ENCODE measurements at places on chromosomes 16 and 17.
A peak's percentile ranks its signal among the peaks of the same experiment; 100 is the strongest.

DNA sequence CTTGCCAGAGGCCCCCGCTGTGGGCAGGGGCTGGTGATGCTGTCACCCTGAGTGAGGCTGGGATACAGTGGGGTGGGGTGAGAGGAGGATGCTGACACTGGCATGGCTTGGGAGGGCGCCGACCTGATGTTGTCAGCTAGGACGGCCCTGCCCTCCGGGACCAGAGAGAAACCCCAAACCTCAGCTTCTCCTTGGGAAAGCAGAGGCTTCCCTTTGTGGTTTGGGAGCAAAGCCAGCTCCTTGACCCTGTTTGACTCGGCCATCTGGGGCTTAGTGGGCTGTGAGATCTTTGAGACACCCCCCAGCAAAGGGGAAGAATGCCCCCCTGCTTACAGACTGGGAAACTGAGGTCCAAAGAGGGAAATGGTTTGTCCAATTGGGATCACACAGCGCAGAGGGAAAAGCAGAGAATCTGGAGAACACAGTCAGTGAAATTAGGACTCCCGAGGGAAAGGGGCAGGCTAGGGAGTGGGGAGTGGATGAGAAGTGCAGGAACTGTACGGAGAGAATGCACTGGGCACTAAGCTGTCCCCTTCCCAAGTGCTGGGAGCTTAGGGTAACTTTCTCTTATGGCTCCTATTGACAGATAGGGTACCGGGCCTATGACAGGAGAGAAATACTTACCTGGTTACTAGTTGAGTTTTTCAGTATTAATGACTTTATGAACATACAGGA, 40.7 kb upstream of the DLX4 start:
- no peaks in the 10 kb centered on the region for H3K36me3 ChIP-seq
- H3K4me1 ChIP-seq: no peaks in the 10 kb centered on the region
- peaks cover 38% of the 10 kb centered on the region for H3K27me3 ChIP-seq
- no peak for DNase-seq
- H3K4me3 ChIP-seq: no peak overlapping the region

GRCh38 chr17:81710514-81711308, 1.4 kb upstream of the SLC25A10 start:
- no peak for DNase-seq
- no peak overlapping the region for H3K27ac ChIP-seq
- H3K4me1 ChIP-seq: peaks cover 25% of the 10 kb centered on the region
- no peaks in the 10 kb centered on the region for H3K27me3 ChIP-seq
- peak overlapping the region; percentile 75 for H3K4me3 ChIP-seq

DNA sequence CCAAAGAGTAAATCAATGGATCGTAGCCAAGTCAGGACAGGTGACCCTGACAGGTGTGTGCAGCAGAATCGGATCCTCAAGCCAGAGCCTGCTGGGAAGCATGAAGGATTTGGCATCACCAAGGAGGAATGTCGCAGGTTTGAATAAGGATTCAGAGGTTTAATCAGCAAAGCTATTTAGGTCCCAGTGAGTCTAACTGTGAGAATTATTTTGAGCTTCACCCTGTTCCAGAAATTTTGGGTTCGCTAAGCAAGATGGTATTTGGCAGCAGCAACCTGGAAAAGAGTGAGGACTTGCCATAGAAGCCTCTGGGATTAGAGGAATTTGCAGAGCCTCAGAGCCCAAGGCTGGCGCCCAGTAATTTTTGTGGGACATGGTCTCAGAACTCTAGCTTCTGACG, 173.0 kb downstream of the CCDC182 start:
- DNase-seq: no peak
- no peaks in the 10 kb centered on the region for H3K36me3 ChIP-seq
- no peak overlapping the region for H3K4me3 ChIP-seq
- no peaks in the 10 kb centered on the region for H3K27me3 ChIP-seq

DNA sequence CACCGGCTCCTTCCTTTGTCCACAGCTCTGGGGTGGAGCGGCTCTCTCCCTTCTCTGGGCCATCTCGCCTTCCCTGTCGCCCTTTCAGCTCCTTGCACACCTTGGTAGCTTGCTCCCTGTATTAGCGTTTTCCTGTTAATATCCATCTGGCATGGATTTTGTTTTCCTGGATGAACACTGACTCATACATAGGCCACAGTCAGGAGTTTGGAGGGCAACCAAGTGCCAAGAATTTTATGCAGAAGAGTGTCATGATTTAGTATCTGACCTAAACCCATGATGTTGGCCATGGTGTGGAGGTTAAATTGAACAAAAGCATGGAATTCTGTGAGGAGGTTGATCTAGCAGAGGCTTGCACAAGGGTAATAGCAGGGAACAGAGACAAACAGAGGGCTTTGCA, 180.9 kb downstream of the AIPL1 start:
- H3K4me3 ChIP-seq: no peak overlapping the region
- no peak for DNase-seq
- H3K27ac ChIP-seq: no peak overlapping the region
- H3K4me1 ChIP-seq: no peaks in the 10 kb centered on the region

- no peaks in the 10 kb centered on the region for H3K36me3 ChIP-seq
- no peak overlapping the region for H3K27ac ChIP-seq
- no peak overlapping the region for H3K4me3 ChIP-seq
- H3K4me1 ChIP-seq: no peaks in the 10 kb centered on the region
- no peaks in the 10 kb centered on the region for H3K27me3 ChIP-seq
- no peak for DNase-seq
Measured at GRCh38 chr16:78648517-78648916, 549.1 kb downstream of the WWOX start.

DNA sequence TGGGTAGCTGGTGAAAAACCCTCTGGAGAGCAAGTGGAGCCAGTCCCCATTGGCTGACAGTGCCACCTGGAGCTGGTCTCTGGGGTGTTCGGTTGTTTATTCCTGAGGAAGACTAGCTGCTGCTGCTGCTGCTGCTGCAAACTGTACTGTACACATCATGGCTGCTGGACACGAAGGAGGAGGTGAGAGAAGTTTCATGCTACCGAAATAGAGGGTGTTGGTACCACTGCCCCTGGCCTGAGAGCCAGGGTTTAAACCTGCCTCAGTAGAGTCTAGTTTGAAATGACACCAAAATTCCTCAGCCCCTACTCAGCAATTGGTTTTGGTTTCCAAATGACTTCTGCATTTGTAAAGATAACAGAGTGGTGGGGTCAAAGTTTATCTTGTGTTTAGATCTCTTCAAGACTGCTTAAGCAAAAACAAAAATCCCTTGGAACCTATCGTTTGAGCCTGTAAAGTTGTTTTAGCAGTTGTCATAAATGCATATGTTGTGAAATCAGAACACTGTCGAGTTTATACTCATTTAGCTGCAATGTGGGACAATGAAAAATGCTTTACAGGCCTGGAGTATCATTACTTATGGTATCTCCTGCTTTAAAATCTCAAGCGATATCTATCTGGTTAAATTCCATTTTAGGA, 40.8 kb downstream of the CYB5B start:
- DNase-seq: no peak
- H3K4me1 ChIP-seq: peaks cover 20% of the 10 kb centered on the region
- H3K36me3 ChIP-seq: peaks cover 16% of the 10 kb centered on the region
- no peak overlapping the region for H3K4me3 ChIP-seq
- no peak overlapping the region for H3K27ac ChIP-seq

- H3K36me3 ChIP-seq: no peaks in the 10 kb centered on the region
- H3K4me3 ChIP-seq: no peak overlapping the region
- H3K27ac ChIP-seq: no peak overlapping the region
- H3K27me3 ChIP-seq: no peaks in the 10 kb centered on the region
Measured at GRCh38 chr17:11554042-11554441, 44.2 kb upstream of the DNAH9 start.

- DNase-seq: no peak
- no peaks in the 10 kb centered on the region for H3K4me1 ChIP-seq
- H3K36me3 ChIP-seq: no peaks in the 10 kb centered on the region
- no peak overlapping the region for H3K4me3 ChIP-seq
- H3K27me3 ChIP-seq: no peaks in the 10 kb centered on the region
Measured at GRCh38 chr16:59067205-59067604, 333.1 kb upstream of the GOT2 start.

DNA sequence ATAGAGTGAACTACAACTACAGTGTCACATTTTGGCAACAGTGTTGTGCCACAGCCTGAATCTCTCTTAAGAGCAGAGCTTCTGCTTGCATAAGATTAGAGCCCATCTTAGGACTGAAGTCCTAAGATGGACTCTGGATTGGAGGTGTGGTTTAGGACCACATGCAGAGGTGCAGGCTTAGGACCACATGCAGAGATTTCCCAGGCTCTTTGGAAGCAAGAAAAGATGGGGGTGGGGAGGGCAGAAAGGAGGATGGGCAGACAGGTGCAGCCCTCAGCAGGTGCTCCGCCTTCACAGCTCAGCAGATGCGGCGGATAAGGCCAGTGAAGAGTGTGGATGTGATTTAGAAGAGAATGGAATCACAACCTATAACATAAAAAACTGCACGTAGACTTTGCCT, 128.7 kb downstream of the TANGO6 start:
- no peak for DNase-seq
- no peak overlapping the region for H3K27ac ChIP-seq
- no peaks in the 10 kb centered on the region for H3K4me1 ChIP-seq
- H3K36me3 ChIP-seq: peaks cover 16% of the 10 kb centered on the region

GRCh38 chr16:10907757-10908045, 30.7 kb downstream of the CIITA start:
- H3K27ac ChIP-seq: no peak overlapping the region
- H3K27me3 ChIP-seq: no peaks in the 10 kb centered on the region
- DNase-seq: no peak
- H3K4me3 ChIP-seq: no peak overlapping the region
- no peaks in the 10 kb centered on the region for H3K4me1 ChIP-seq
- peaks cover 49% of the 10 kb centered on the region for H3K36me3 ChIP-seq

DNA sequence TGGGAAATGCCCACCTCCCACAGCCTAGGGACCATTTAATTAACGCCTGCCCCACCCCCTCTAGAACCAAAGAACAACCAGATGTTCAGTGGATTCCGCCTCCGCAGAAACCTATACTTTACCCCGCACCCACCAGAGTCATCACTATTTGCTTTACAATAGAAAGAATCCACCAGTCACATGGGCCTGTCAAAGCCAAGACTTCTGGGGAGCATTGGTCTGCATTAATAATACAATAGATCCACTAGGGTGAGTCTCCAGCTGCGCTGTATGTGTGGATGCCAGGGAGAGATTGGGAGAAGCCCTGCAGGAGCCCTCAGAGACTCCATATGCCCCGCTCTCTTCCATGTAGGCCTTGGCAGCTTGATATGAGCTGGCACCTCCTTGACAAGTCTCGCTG, 31.3 kb downstream of the CLEC19A start:
- no peaks in the 10 kb centered on the region for H3K36me3 ChIP-seq
- no peak for DNase-seq
- H3K4me1 ChIP-seq: no peaks in the 10 kb centered on the region

DNA sequence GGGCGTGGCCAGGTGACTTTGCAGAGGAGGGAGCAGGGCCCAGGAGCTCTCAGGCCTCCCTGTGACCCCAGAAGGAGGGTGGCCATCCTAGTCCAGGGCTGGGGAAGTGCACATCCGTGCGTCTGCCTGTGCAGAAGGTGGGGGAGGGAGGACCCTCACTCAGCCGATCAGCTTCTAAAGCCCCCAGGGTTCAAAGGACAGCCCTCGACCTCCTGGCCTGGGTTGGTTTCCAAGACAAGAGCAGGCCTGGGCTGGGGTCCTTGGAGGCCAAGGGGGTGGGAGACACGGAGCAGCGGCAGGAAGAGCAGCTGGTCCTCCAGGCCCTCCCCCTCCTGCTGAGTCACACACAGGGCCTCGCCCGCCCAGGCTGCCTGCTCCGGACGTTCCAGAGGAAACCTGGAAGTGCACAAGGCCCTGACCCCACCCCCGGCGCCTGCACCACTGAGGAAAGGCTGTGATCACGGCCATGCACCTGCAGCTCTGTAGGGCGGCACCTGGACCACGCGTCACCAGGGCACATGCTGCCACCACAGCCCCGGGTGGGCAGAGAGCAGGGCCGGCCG, 67.1 kb upstream of the ZNF469 start:
- H3K27ac ChIP-seq: no peak overlapping the region
- no peaks in the 10 kb centered on the region for H3K4me1 ChIP-seq
- peaks cover 5% of the 10 kb centered on the region for H3K27me3 ChIP-seq
- H3K36me3 ChIP-seq: no peaks in the 10 kb centered on the region
- DNase-seq: no peak

DNA sequence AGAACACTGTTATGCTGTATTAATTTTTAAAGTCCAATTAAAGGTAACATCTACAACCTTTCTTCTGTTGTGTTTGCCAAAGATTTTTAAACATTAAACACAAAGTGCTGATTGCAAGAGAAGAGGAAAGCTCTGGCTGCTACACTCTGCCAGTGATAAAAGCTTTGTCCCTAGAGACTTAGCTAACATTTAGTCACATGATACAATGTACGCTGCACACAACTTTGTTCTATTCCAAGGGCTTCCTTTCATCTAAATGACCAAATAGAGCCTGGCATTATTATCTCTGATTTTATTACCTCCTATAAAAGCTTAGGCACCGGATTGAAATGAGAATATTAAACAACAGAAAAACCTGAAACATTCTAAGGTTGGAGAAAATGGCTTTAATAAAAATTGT, 388.7 kb upstream of the PMFBP1 start:
- H3K36me3 ChIP-seq: no peaks in the 10 kb centered on the region
- H3K4me3 ChIP-seq: no peak overlapping the region
- no peak overlapping the region for H3K27ac ChIP-seq
- H3K27me3 ChIP-seq: no peaks in the 10 kb centered on the region
- DNase-seq: no peak

GRCh38 chr16:73887911-73888310, 408.7 kb upstream of the PSMD7 start:
- H3K27ac ChIP-seq: no peak overlapping the region
- no peaks in the 10 kb centered on the region for H3K36me3 ChIP-seq
- peaks cover 40% of the 10 kb centered on the region for H3K27me3 ChIP-seq
- H3K4me1 ChIP-seq: no peaks in the 10 kb centered on the region
- H3K4me3 ChIP-seq: no peak overlapping the region

DNA sequence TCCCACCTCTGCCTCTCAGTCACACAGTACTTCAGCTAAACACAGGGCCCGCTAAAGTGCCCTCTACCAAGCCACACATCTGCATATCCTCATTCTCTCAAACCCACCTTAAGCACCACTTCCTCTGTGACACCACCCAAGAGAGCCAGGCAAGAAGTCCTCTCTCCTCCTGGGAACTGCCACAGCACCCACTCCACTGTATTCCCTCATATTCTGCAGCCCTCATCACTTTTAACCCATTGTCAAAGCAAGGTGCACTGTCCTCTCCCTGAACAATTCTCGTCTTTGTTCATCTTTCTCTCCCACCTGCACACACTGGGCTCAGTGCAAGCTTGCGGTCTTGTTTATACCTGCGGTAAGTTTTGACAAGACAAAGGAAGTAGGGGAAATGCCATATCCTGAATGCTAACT, 13.6 kb downstream of the CHD9 start:
- no peaks in the 10 kb centered on the region for H3K36me3 ChIP-seq
- H3K27ac ChIP-seq: no peak overlapping the region
- H3K4me3 ChIP-seq: no peak overlapping the region
- peaks cover 50% of the 10 kb centered on the region for H3K4me1 ChIP-seq
- no peak for DNase-seq

GRCh38 chr16:54027995-54028394, 258.6 kb downstream of the IRX3 start:
- no peak overlapping the region for H3K4me3 ChIP-seq
- no peaks in the 10 kb centered on the region for H3K27me3 ChIP-seq
- H3K27ac ChIP-seq: no peak overlapping the region
